Stimulated activated CD8-positive, alpha-beta memory T cell treated with anti-CD3 and anti-CD28 coated beads, Interleukin-4, amount 100 ng/mL, for 1 hour (primary cell): ENCODE measurements at places on chromosomes 11 and 22.

DNA sequence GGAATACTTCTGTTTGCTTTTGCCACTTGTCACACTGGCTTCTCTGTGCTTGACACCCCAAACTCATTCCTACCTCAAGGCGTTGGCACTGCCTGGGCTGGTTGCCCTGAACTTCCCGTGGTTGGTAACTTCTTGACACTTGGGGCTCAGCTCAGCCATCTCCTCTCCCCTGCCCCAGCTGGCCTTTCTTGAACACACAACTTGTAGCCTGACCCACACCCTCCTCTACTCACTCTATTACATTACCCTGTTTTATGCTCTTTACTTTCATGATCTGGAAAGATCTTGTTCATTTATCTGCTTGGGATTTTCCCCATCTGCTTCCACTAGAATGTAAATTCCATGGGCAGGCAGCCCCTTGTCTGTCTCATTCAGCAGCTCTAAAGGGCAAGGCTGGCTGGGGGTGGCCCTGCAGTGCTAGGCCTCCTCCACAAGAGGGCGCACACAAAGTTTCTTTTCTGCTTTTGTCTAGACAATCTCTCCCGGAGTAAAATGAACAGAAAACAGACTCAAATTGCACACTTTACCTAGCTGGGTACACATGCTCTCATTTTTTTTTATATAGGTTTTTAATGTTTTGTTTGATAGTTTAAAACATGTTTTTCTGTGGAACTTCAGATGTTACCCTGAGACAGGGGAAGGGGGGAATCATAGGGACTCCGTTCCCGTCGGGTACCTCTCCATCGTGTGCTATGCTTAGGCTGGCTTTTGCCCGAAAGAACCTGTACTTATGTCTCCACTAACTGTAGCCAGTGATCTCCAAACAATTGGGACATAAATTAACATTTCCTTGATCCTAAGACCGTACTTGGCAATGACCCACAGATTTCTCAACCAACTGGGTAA is 16.4 kb upstream of the MRGPRX2 start:
- DNase-seq = peak; percentile 24

DNA sequence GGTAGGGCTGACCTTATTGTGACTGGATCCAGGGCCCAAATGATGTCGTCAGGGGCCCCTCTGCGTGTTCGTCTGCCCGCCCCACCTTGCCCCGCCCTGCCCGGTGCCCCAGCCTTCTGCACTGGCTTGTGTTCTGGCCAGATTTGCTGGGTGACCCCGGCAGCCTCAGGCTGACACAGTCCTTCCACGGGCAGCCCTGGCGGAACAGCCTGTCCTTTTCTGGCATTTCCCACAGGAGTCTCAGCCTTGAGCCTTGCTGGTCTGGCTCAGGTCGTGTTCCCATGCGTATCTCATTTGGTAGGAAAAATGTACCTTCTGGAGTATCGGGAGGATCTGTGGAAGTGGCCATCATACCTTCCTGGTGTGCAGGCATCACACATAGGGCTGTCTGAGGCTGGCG is 31.0 kb downstream of the IGHMBP2 start:
- no peak for DNase-seq

DNA sequence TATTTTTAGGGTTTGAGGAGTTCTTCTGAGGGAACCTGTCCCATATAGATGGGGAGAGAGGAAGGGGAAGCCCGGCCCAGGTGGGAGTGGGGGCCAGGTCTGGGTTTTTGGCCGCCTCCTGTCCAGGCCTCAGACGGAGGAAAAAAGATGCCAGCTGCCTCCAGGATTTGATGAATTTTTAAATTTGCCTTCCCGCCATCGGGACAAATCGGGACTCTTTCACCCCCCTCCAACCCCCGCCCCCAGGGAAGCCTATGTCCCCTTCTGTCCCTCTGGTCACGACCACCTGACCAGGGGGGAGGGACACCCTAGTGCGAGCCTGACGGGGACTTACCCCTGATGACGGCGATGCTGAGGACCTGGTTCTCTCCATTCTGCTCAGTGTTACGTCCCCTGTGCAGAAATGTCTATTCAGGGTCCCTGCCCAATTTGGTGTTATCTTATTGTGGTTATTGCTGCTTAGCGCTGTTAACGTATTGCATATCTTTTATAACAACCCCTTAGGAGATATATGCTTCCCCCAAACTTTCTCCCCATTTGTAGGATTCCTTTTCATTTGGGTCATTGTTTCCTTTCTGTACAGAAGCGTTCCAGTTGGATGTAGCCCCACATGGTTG is 115.9 kb upstream of the GRK3 start:
- no peak for DNase-seq

GRCh38 chr11:7894251-7894650 is 36.8 kb downstream of the OR10A6 start:
- no peak for DNase-seq
